ENCODE measurements at places on chromosomes 2 and 18.

DNA sequence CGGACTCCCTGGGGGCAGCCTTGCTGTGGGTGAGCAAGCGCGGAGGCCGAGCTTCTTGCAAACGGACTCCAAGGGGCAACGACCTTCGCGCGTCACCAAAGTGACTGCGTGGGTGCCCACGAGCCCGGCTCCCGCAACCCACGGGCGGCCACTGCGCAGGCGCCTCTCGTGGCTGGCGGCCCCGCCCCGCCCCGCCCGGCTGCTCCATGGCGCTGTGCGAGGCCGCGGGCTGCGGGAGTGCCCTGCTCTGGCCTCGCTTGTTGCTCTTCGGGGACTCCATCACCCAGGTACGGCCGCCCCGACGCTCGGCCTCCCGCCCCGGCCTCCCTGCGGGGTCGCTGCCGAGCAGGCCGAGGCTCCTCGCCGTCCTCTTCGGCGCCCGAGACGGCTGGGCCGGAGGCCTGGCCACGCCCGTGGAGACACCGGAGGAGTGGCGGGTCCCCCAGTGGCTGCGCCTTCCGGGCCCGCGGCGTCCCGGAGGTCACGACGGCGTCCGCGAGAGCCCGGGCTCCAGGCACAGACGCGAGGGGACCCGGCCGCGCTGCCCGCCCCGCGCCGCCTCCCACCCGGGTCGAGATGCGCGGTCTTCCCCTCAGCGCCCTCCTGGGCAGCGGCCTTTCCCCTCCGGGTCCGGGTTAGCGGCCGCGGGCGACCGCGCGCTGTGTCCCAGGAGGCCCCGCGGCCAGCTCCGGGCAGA is at the start of gene IAH1:
Gene IAH1, plus strand, starts transcription at position 191 of the 697 bp plus-strand sequence. Its CDS starts 16 bp downstream, at position 207.
- peak; percentile 38 for DNase-seq

- no peak for DNase-seq
Observed at GRCh38 chr2:33240178-33240577, 236.3 kb upstream of the RASGRP3 start.

- DNase-seq = no peak
Observed at GRCh38 chr2:74835831-74836674, 2.1 kb downstream of the HK2 start.

DNA sequence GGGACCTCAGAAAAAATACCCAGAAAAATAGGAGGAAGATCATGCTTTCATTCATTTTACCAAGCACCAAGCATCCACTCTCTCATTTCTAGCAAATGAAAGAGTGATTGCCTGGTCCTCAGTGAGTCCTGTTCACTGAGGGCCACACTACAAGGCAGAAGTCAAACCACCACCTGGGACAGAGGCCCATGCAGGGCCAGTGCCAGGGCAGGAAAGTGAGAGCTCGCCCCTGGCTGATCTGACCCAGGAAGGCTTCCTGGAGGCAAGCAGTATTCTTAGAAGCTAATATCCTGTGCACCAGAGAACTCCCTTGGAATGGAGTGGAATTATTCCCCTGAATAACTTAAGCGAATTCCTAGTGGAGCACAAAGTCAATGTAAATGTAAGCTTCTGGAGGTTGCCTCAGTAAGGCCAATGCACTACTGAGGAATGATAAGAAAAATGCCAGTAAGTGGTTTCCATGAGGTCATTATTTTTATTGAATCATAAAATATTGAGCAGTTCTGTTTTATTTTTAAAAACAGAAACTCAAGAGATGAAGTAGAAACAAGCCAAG is 191.6 kb upstream of the ID2 start:
- DNase-seq = no peak

- DNase-seq = no peak
Observed at GRCh38 chr2:195532628-195533271, 124.3 kb upstream of the SLC39A10 start.

- DNase-seq = no peak
Observed at GRCh38 chr18:28204154-28204553, 27.2 kb upstream of the CDH2 start.

GRCh38 chr2:20930928-20931327 is 108.0 kb upstream of the LDAH start:
- DNase-seq = no peak

GRCh38 chr2:149050188-149050587 is 11.7 kb downstream of the LYPD6B start:
- DNase-seq = no peak

DNA sequence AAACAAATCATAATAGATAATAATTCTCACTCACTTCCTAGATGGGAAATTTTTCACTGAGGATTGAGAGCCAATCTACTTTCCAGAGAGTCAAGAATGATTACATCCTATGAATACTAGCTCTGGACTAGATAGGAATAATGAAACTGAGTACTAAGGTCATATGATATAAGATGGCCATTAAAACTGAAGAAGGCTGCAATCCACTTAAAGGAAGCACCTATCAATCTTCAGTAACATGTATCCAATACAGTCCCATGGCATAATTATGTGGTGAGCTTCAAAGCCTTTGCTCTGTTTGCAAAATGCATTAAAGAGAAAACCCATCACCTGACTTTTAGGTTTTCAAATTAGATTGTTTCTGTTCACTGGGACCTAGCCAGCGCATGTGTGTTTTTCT is 398.0 kb upstream of the MEIS1 start:
- no peak for DNase-seq

GRCh38 chr18:46812311-46812710 is 55.5 kb upstream of the ST8SIA5 start:
- no peak for DNase-seq

DNA sequence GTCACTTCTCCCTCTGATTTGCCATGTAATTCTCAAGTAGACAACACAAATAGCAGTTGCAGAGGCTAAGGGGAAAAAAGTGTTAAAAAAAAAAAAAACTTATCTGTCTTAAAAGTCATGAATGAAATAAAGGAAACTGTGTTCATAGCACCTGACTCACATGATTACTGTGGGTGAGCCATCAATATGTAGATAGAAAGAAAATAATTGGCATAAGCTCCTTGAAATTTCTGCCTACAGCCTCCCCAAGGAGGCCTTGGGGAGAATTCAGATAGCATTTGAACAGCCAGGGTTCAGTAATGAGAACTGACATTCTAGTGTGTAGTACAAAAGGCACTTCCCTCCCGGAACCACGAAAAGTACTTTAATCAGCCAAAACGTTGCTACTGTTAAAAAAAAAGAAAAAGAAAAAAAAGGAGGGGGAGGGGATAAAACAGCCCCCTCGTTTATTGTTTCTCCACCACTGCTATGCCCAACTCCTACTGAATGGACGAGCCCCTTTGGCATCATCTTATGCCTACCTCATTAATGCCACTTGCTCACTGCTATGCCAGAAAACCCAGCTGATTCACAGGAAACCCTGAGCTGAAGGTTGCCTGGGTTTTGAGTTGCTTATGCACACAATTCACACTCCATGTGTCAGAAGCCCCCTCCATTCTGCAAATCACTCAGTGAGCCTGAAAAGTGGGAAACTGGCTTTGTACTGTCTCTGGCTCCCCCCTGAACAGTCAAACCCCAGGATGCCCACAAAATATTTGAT is 65.5 kb upstream of the KLF7 start:
- no peak for DNase-seq
